ENCODE measurements at places on chromosomes 5 and 9.

- DNase-seq, result no peak
Measured at GRCh38 chr5:135973323-135974020, 18.7 kb upstream of the LECT2 start.

DNA sequence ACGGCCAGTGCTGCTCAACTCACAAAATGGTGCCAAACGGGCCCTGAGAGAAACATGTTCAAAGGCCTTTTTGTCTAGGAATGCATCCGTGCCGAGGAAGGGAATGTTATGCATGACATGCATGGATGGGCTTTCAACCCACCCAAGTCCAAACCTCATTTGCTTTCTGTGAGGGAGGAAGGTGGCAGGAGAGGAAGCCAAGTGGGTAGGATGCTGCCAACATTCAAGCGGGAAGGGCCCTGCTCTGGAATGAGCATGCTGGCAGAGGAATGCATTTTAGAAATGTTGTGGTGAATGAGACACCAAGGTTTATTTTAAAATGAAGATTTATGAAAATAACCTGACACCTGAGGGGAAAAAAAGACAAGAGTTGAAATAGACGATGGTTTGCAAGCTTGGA is 479.1 kb downstream of the CCDC171 start:
- no peak for DNase-seq

DNA sequence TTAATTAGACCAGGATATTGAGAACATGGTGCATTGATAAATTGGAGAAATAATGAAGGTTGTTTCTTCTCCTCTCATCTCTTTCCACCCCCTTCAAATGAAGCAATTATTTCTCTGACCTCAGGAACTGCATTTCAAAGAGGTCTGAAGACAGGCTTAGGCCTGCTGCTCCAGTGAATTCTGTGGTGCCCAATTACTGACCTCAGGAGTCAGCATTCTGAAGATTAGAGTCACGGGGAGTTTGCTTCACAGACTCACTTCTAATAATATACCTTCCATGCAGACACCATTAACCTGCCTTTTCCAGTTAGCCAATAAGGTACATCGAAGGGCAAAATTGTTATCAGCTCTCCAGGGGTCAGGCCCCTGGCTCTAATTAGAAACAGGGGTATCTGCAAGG is 270.9 kb downstream of the GAS1 start:
- no peak for DNase-seq

DNA sequence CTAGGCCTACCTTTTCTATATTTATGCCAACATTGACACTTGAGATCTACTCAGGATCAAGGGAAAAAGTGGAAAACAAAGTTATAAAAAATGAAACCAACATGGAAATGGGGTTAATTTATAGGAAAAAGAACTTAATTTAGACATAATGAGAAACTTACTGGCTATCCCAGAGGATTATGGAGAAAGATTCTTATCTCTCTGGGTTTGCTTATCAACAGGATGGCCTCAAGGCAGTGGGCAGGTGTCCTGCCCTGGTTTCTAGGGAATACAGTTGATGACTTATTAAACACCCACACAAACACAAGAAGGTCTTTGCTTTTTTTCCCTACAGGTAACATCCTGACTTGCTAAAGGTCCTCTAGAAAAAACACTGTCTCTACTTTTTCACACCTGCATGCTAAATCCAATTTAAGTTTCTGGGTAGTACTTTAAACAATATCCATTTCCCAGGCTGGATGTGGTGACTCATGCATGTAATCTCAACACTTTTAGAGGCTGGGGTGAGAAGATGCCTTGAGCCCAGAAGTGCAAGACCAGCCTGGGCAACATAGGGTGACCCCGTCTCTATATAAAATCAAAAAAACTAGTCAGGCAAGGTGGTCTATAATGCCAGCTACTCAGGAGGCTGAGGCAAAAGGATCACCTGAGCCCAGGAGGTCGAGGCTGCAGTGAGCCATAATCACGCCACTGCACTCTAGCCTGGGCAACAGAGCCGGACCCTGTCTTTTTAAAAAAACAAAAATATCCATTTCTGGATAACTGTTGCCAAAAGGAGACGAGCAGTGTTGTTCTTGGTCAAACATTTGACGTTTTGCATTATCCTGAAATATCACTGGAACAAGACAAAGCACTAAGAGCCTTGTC is 6.6 kb upstream of the ZNF608 start:
- no peak for DNase-seq

GRCh38 chr5:30994176-30994575 is 199.3 kb upstream of the CDH6 start:
- DNase-seq, result no peak

- no peak for DNase-seq
Measured at GRCh38 chr5:151298063-151298855, 5.3 kb downstream of the SLC36A3 start.

DNA sequence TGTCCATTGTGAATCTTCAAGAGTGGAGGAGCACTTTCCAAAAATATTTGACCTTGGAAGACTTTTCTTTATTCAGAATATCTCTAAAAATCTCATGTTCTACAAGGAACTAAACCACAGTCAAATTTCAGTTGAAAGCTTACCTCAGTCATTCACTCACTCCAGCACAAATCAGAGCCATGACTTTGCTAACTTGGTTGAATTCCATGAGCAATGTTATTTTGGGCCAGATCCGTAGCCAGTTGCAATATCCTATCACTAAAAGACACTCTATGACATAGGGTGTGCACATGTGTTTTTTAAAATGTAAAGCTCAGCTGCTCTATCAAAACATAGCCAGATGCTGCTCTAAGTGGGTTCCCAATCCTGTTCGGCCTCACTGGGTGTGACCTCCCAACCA is 156.1 kb upstream of the ANKRD55 start:
- DNase-seq, result no peak

DNA sequence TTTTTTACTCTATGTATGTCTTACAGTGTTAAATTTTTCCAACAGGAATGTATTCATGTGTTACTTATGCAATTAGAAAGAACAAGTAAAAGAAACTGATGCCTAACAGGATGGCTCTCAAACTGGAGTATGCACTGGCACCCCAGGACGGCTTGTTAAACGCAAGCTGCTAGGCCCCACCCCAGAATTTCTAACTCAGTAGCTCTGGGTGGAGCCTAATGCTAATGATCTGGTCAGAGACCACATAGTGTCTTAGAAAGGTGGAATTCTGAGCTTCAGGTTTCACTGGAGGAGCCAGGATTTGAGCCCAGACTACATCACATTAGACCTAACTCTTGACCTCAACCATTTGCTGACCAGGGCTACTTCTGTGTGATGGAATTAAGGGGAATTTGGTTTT is 34.4 kb downstream of the SHC3 start:
- DNase-seq, result no peak

DNA sequence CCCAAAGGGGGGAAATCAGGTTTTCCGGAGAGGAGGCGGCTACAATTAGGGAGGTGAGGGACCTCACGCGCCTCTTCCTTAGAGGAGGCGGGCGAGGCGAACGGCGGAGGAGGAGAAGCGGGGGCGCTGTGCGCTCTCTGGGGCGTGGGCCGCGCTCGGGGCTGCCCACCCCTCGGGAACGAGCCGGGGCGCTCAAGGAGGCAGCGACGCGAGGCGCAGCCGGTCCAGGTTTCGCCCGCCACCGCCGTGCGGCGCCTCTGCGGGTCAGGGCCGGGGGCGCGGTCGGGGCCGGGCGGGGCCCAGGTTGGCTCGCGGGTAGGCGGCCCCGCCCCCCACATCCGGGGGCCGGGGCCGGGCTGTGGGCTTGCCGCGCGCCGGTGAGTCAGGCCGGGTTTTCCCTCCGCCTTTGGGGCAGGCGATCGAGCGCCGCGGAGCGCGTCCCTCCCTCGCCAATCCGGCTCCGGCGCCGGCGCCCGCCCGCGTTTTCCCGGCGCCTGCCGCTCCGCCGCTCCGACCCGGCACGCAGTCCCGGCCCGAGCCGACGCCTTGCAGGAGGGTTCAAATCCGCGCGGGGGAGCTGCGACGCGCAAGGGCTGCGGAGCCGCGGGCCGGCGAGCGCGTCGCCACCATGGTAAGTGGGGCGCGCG is at the start of gene N4BP3:
Gene N4BP3 (plus strand): TSS at position 392 of the 647 bp plus-strand sequence. CDS start 6,052 bp downstream, outside the sequence.
- no peak for DNase-seq

DNA sequence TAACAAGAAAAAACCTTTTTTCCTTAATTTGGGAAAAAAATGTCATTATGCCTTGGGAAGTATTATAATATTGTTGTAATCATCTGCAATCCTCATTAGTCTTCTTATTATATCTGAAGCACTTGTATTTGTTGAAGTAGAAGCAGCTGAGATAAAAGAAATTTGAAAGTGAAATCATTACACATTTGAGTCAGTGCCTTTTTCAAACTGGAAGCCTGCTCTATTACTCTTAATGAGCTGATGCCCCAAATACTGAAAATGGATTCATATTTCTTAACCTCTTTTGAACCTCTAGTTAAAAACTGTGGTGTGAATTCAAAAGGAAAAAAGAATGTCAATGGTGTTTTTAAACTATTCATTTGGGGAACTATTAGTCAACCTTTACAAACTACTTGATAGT is 1027.7 kb downstream of the NR2F1-AS1 start:
- DNase-seq, result no peak

- no peak for DNase-seq
Measured at GRCh38 chr9:24189986-24190385, 355.7 kb downstream of the IZUMO3 start.

DNA sequence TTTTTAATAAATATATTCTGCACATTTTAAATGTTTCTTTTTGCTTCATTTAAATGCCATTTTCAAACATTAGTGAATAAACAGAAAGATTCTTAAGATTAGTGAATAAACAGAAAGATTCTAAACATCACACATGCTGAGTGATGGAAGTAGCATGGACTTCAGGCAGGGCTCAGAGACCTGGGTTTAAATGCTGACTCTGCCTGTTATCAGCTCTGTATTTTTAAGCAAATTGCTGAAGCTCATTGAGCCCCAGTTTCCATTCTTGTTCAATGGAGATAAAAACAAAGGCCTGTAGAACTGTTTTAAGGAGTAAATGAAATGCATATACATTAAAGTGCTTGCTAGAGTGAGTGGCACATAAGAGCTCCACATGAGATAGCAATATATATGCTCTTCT is 8.1 kb upstream of the LVRN start:
- DNase-seq, result no peak

- DNase-seq, result no peak
Measured at GRCh38 chr9:114366334-114367128, 21.3 kb downstream of the AKNA start.

DNA sequence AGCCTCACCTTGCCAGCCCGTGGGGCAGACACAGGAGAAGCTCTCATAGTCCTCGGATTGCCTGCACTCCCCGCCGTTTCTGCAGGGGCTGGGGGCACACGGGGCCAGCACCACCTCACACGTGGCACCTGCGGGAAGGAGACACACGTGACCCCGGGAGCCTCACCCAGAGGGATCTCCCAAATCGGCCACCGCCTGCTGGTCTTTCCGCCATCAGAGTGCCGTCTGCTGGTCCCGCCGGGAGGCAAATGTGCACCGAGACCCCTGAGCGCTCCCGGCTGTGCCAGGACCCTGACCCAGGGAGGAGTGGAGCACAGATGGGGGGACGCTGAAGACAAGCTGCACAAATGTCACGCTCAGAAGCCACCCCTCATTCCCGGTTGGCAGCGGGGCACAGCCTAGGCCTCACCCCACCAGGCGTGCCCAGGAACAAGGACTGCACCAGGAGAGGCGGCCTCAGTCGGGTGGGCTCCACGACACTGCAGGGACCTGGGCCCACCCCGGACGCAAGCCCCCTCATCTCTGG is 28.4 kb upstream of the SEC16A start:
- DNase-seq, result no peak

- DNase-seq, result no peak
Measured at GRCh38 chr9:68498816-68499215, 41.9 kb downstream of the TMEM252 start.

DNA sequence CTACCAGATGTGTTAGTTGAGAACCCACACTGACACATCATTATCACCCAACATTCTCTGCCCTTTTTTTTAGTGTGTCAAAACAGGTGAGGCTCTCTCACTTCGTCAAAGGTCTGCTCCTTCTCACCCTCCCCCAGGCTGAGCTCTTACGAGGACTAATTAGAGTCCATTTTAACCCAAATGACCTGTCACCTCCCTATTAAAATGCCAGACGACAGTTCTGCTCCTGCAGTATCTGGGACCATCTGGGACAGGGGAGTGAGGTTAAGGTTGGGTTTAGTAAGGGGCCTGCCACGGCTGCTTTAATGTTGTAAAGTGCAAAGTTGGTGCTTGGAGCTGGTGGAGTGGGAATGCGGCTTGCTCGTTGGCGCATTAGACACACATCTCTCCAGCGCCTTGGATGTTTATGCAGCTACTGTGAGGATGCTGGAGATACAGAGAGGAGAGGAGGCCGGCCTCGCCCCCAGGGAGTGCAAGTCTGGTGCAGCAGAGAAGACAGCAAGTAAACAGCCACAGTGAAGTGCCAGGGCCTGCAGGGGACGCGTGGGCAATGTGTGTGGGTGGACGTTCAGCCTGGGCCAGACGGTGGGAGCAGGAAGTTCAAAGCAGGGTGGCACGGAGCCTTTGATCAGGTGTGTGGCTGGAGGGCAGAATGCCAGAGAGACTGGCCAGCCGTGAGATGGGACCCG is 96.2 kb downstream of the C9orf50 start:
- DNase-seq, result no peak

DNA sequence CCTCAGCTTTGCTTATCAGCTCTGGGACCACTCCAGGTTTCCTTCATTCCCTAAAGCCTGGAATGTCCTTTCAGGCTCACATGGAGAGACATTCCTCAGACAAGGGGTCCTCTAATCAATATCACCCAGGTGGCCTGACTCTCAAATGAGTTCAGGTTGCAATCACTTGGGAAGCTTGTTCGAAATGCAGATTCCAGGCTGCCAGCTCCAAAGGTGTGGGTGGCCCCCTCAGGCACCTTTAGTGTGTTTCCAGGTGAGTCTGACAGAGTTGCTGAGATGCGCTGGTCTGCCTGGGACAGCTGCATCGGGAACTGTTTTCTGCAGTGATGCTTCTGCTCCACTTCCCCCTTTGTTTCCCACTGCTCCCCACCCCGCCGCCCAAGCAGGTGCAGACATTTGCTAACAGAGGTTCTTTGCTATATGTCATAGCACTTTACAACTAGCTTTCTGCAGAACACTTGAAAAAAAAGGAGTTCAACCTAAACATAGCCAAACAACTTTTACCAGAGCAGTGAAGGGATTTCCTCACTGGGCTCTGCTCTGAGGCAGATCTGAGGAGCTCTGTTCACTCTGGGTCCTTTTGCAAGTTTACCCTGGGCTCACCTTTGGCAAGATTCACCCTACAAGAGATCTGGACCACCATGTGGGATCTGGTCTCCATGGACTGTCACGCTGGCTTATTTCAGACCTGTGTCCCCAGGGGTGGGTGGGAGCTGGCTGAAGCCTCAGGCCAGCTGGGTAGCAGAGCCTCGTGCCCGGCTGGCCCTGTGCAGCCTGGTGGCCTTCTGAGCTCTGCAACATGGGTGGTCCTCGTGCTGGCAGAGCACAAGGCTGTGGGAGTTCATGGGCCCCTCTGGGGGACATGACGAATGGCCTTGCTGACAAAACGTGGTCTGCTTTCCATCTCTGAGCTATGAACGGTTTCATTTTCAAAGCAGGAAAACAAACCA is 539.6 kb downstream of the CCDC171 start:
- DNase-seq, result no peak

- DNase-seq, result no peak
Measured at GRCh38 chr9:126814091-126814490, 9.3 kb downstream of the ZBTB43 start.

All from KG1 (cell line).